SJSA1 (cell line): ENCODE measurements at places on chromosomes 4 and X.
A peak's percentile ranks its signal among the peaks of the same experiment; 100 is the strongest.

- DNase-seq = no peak
Measured at GRCh38 chr4:7157666-7158065, 34.7 kb upstream of the SORCS2 start.

DNA sequence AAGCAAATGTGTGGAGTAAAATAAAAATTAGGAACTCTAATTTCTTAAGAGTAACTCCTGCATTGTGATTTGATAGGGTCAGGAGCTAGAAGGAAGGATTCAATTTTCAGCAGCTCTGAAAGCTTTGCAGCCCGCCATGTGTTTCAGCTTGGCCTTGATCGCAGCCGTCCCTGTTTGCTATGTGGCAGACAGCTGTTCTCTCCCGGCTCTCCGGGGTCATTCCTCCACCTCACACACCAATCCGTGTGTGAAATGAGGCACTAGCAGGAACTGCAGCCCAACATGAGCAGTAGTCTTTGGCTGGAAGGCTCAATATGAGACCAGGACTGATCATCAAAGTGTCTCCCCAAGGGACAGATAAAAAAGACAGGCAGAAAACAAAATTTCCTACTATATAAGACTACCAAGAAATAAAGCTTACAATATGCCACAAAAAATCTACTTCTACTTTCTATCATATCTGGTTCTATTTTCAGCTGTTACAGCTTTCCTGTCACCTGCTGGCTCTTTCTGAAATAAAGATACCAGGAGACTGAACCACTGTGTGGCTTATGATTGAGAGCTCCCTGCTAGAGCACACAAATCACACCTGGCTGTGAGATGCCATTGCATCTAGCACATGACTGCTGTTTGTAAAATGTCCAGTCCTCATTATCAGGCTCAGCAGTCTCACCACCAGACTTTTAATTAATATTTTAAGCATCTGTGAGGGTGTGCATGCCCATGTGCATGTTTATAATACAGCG is 44.1 kb upstream of the SEC24B start:
- no peak for DNase-seq

DNA sequence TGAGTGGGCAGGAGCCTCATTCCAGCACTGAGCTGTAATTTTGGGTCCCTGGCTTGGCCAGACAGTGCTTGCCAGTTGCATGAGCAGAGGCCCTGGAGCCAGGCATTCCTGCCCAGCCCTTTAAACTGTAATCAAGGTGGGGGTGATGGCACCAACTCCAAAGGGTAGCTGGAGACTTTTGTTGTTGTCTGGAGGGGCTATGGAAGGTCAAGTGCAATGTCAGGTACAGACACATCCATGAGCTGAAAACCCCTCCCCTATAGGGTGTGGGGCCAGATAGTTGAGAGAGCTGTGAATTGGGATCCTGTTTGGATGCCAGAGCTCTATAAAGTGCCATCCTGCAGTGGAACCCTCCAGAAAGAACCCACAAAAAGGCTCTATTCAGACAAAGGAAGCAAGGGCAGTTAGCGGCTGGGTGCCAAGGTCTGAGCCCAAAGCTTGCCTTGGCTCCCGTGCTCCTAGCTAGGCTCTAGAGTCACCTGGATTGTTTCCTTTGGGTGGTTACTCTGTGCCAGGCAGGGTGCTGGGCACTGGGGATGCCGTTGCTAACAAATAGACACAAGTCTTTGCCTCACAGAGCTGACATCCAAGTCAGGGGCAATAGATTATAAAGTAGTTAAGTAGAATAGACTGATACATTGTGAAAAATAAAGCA is 163.0 kb downstream of the EFNB1 start:
- no peak for DNase-seq

DNA sequence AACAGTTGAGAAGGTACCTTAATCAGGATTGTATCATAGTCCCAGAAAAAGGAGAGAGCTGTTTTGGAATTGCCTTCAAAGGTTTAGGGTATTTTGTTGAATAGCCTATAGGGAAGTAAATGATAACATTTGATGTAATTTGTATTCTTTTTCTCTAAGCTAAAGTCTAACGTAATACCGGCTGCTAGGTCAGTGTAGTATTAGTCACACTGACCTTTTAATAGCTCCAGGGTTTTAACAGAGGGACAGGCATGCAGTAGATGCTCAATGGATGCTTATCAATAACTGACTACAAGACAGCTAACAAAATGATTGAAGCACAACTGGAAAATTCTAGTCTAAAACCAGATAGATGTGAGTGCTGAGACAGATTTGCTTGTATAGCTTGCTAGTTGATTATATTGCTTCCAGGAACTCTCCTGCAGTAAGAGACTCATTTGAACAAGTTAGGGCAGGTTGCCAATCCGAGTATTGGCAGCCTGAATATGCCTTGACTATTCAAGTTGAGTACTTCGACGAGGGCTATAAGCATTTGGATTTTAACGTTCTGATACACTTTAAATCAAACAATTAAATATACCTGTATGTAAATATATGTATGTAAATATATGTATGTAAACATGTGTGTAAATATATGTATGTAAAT is 16.5 kb upstream of the PNPLA4 start:
- DNase-seq = no peak

GRCh38 chr4:13544606-13545393 is 492 bp upstream of the NKX3-2 start:
- peak; percentile 77 for DNase-seq

- peak; percentile 65 for DNase-seq
Measured at GRCh38 chrX:153469811-153470410, 465 bp downstream of the HAUS7 start.

- no peak for DNase-seq
Measured at GRCh38 chrX:152177052-152177451, 38.7 kb upstream of the MAGEA10 start.

DNA sequence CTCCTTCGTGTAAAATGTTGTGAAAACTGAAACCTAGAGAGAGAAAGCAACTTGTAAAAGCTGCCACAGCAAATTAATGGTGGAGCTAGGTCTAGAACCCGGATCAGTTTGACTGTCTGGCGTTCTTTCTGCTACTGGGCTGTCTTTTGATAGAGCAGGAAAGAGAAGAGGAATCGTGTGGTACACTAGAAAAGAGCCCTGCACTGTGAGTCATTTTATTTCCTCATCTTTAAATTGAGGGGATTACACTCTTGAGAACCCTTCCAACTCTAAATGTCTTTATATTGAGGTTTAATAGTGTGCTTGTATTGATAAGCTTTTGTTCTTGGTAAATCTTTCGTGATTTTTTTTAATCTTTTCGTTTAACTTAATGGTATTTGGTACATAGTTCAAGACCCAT is 4.3 kb downstream of the WDR44 start:
- no peak for DNase-seq

- DNase-seq = no peak
Measured at GRCh38 chr4:184666670-184667069, 17.1 kb downstream of the PRIMPOL start.

DNA sequence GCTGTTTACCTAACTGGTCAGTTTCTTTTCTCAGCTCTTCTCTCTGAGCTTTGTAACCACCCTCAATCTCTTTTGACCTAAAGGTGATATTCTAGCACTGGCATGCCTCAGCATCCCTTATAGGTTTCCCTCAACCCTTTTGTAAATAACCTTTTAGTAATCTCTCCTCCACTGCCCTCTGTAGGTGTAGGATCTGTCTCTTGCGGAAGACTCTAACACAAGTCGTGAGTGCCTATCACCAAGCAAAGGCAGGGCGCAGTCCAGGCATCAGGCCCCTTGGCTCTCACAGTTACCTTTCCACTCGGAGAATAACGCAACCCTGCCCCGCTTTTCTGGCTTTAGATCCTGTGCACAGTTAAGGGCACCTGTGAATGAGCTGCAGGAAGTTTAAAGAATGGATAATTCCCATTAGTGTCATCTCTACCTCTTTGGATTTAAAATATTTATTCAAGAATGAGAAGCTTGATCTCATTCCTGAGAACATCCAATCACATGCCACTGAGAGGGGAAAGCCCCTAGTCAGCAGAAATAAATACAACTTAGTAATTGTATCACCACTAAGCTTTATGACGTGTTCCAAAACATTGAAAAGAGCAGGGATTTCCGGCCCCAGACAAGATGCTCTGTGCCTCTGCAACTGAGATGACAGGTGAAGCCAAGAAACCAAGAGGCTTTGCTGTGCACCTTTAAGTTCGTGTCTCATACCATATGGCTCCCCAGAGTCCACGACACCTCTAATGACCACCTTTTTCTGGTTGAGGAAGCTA is 58.8 kb downstream of the SPINK2 start:
- no peak for DNase-seq

DNA sequence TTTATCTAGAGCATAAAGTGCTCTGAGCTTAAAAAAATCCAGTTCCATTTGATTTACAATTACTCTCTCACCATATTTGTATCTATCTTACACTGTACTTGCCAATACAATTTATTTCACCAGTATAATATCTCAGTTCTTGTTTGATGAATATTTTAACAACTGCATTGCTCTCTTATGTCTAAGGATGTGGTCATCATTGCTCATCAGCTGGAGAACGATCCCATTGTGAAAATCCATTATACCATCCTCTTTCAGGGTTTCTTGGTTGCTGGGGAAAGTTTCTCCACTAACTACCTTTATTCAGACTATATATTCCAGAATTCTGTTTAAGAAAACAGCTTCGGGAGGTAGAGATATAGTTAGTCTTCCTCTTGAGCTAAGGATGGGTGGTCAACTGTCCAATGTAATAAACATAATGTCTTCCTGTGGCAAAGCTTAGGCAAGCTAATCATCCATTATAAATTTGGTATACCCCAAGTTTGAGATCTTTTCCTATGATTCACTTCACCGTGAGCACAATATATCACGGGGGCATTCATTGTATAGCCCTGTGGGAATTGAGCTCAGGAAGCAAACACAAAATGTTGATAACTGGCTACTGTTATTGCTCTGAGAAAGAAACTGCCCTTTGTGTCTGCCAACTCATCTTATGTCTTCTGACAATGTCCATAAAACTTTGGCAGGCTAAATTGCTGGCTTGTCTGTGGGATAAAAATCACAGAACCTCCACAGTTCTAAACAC is 2361.9 kb downstream of the ARAP2 start:
- no peak for DNase-seq

GRCh38 chr4:82951196-82951595 is 50.7 kb downstream of the THAP9 start:
- no peak for DNase-seq

- no peak for DNase-seq
Measured at GRCh38 chrX:2781226-2781571, 29.4 kb downstream of the XG start.

GRCh38 chr4:743463-744211 is 38.0 kb downstream of the PCGF3 start:
- DNase-seq = no peak

GRCh38 chrX:77061545-77061944 is 385.6 kb upstream of the FGF16 start:
- DNase-seq = no peak
